ENCODE measurements at places on chromosomes 12 and 14.

DNA sequence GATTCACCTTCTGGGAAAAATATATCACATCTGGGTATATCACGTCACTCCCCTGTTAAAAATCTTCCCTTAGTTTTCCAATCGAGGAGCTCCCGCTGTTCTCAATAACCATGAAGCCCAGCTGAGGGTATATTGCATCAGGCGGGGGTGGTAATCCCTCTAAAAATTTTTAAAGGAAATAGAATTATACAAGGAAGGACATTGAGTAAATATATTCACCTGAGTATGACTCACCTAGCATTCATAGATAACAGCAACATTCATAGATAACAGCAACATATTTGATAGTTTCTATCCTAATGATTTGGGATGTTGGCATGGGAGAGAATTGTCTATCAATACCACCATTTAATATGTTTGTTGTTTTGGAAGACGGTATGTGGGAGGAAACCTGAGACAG is 473.6 kb downstream of the RMST start:
- no peak for DNase-seq

- no peak for DNase-seq
These were observed 11.6 kb upstream of the SYNDIG1L start for GRCh38 chr14:74437496-74438053.

DNA sequence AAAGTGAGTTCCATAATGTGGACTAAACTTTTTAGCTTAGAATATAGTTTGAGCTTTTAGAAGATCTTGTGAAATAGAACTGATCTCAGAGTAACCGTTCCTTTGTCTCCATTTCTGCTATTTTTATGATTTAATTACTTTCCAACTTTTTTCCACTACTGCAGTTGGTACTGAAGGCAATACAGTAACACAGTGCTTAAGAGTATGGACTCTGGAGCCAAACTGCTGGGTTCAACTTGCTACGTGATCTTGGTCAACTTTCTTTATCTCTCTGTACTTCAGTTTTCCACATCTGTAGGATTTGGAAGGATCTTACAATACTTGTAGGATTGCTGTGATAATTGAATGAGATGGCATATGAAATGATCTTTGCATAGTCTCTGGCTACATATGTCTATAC is 40.9 kb downstream of the ATXN7L3B start:
- no peak for DNase-seq

- no peak for DNase-seq
These were observed 96.8 kb upstream of the MDM1 start for GRCh38 chr12:68428724-68429501.

DNA sequence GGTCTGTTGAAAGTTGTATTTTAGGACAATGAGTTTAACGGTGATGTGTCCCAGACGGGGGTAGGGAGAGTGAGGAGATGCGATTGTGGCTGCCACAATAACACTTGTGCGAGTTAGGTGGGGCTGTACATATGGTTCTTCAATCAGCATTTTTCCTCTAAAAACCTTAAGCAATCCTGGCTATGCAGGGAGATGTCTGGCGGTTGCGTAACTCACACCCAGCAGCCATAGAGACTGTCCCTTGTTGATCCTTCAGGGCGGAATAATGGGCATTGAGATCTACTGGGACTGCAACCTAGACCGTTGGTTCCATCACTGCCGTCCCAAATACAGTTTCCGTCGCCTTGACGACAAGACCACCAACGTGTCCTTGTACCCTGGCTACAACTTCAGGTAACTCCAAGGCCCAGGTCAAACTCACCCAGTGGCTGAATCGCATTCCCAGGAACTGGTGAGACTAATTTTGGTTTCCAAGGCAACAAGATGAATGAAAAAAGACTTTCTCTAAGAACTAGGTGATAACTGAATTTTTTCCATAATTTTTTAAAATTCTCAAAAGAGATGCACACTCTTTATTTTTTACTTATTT is 34.6 kb downstream of the P2RX7 start:
- no peak for DNase-seq

DNA sequence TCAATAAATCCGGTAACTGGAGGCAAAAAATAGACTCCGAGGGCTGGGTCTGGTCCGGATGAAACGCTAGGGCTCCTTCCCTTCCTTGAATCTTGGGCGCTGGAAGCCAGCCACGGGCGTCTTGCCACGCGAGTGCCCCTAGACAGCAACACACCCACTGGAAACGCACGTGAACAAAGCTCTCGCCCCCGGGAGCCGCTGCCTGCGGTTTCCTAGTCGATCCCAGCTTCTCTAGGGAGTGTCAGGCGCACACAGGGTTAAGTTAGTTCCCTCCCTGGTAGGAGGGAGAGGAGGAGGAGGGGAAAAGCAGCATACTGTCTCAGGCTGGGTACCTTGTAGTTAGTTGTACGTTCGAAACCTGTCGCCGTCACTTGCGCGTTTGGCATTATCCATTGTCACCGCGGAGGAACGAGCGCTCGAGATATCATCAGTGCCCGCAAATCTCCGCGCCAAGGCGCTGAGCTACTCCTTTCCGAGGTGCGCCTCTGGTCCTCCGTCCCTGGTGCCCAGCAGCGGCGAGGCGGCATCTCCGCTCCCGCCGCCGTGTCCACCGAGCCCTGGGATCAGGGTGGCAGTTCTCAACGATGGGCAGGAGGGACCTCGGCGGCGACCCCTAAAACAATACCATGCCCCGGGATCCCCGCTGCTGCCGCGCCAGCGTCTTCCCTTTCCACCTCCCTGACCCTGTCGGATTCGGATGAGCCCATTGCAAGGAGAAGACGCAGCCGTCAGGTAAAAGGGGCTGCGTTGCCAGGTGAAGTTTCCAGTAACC is at the start of gene FLRT2:
FLRT2 (plus strand) TSS at position 342 of the 772 bp plus-strand sequence. CDS start 91,371 bp downstream, outside the sequence.
- no peak for DNase-seq

DNA sequence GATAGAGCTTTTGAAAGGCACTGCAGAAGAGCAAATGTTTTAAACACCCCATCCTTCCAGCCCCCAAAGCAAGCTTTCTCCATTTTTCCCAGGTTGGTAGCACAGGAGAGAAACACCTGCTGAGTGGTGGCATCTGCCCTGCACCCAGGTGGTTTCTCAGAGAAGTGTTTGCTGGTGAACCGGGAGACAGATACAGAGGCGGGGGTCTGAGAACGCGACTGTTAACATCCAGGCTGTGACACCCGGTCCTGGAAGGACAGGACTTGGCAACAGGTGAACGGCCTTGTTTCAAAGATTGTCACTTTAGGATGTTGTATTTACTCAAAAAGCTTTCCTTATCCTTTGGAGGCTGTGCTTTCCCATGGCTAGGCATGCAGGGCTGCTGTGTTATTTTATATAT is 18.5 kb downstream of the MMAB start:
- DNase-seq = no peak
